ENCODE measurements at places on chromosomes 6 and 20. TPM values are rescaled to one million over a fixed set of nuclear protein-coding genes. Genes with fewer than 3 reads are reported as not detected.

DOP1A gene
- total RNA-seq: 13.8 TPM

IDH3B gene
- total RNA-seq: 153 TPM

FABP7 gene
- total RNA-seq: 63.6 TPM

PAX1 gene
- total RNA-seq: 0.34 TPM

SLC4A11 gene
- 0.44 TPM for total RNA-seq

BICRAL gene
- total RNA-seq: 9.5 TPM

OTOR gene
- total RNA-seq: not detected

GNAS-AS1 gene
- total RNA-seq: 0.65 TPM

MAP3K5 gene
- total RNA-seq: 7.1 TPM

BMP6 gene
- total RNA-seq: 1.5 TPM

SLA2 gene
- 0.12 TPM for total RNA-seq

HTR1E gene
- total RNA-seq: not detected

SLC44A4 gene
- total RNA-seq: not detected
